K562 (cell line): ENCODE measurements at places on chromosomes 7 and 10.

GRCh38 chr7:44072364-44073231 lies 7.2 kb upstream of the PGAM2 start:
- DNase-seq = peak; percentile 82

- DNase-seq = no peak
Measured at GRCh38 chr7:80770061-80770460, 131.6 kb downstream of the CD36 start.

- DNase-seq = peak; percentile 80
Measured at GRCh38 chr7:127588697-127589482, 679 bp downstream of the ARF5 start.

DNA sequence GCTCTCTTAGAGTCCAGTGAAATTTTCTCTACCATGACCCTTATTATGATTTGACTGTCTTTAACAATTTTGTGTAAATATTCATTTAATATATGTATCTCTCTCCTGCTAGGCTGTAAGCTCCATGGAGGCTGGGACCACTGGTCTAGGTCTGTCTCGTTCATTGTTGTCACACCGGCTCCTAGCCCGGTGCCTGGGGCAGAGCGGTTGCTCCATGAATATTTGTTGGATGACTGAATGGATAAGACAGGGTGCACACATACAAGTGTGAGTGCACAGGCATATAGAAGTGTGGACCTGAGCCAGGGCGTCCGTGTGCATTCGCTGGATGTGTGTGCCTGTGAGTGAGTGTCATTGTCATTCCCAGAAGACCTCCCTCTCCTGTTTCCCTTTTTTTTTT lies 20.9 kb upstream of the LBX1 start:
- no peak for DNase-seq

DNA sequence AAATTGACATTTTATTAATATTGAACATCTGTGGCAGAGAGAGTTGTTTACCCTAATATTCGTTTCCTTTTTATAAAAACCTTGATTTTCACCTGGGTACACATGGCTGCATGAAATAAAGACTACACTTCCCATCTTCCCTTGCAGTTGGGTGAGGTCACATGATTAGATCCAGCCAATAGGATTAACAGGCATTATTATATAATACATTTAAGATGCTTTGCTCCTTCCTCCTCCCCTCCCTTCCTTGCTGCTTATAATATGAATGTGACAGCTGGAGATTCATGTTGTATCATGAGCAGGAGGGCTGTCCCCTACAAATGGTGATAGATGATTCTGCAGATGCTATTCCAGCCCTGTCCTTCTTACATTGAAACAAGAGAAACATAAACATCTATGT lies 146.6 kb downstream of the SH2D4B start:
- peak; percentile 82 for DNase-seq

DNA sequence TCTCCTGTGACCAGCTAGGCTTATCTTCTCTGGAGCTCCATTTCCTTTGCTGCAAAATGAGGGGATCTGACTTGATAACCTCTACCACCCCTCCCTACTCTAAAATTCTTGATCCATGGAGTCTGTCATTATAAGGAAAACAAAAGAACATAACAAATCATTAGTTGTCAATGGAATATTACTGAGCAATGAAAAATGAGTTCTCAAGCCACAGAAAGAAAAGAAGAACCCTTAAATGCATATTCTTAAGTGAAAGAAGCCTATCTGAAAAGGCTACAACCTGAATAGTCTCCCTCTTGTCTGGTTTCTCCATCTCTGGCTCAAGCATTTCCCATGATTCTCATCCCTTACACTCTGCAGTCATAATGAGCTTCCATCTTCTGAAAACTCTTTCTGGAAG lies 110.4 kb downstream of the PRKCQ start:
- DNase-seq = no peak

DNA sequence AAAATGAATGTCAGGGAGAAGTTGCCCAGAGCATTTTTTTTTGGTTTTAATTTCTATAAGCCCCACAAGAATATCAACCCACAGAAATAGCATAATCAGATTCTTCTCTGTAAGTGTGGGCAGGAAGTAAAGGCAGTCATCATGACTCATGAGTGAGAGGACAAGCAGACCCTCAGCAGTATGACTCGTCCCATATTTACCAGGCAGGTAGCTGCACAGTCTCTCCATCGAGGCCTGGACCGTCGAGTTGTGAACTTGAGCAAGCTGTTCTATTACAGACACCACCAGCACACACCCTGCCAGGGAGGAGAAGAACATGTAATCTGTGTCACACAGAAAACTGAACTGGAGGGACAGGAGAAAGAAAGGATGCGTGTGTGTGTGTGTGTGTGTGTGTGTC lies 37.8 kb downstream of the AOAH start:
- DNase-seq = no peak

GRCh38 chr7:42236266-42236975 lies 588 bp downstream of the GLI3 start:
- no peak for DNase-seq

DNA sequence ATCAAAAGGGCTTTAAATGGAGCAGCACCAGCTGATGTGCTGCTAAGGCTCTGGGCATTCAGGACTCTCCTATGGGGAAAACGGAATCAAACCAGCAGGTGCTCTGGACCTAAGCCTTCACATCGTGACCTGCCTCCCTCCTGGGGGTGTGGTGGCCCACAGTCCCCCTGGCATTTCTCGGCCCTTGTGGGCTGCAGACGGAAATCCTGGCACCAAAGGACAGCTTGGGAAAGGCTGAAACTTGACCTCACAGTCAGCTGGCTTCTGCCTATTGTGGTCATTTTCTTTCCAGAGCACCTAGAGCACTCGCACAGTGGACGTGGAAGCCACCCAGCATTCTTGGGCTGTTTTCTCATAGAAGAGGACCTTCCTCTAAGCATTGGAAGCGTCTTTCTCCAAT lies 74.8 kb downstream of the TPST1 start:
- no peak for DNase-seq

DNA sequence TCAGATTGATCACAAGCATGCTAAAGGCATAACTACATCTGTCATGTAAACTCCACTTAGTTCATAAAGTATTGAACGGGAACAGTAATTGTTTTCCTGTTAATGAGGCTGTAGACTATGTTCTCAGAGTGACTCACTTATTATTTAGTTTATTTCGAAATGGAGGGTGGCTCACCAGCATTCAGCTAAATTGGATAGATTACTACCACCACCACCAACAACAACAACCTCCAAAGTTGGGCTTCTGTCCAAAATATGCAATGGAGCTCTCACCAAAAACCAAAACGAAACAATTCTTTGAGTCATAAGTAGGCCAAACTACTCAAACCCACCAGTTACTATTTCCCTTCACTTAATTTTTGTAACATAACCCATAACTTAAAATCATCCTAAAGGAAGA lies 127.9 kb upstream of the NRBF2 start:
- no peak for DNase-seq

GRCh38 chr10:10094691-10095090 lies 923.0 kb upstream of the CELF2 start:
- DNase-seq = no peak

DNA sequence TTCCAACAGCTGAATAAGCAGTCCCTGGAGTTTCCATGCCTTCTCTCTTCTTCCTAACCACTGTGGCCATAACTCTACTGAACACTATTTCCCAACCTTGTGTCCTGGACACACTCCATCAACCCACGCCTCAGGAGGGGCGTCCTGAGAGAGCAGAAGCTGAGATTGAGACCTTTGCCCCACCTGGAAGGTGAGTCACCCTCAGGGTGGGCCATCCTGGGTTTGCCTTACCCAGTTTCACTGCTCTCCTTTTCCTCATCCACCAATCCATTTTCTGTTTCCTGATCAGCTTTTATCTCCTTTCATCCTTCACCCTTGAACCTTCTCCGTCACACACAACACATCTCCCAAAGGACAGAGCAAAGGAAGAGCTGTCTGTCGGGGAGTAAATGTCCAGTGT lies 91.4 kb downstream of the TMEM130 start:
- no peak for DNase-seq

GRCh38 chr10:71334221-71334791 lies 15.2 kb downstream of the SLC29A3 start:
- DNase-seq = no peak

DNA sequence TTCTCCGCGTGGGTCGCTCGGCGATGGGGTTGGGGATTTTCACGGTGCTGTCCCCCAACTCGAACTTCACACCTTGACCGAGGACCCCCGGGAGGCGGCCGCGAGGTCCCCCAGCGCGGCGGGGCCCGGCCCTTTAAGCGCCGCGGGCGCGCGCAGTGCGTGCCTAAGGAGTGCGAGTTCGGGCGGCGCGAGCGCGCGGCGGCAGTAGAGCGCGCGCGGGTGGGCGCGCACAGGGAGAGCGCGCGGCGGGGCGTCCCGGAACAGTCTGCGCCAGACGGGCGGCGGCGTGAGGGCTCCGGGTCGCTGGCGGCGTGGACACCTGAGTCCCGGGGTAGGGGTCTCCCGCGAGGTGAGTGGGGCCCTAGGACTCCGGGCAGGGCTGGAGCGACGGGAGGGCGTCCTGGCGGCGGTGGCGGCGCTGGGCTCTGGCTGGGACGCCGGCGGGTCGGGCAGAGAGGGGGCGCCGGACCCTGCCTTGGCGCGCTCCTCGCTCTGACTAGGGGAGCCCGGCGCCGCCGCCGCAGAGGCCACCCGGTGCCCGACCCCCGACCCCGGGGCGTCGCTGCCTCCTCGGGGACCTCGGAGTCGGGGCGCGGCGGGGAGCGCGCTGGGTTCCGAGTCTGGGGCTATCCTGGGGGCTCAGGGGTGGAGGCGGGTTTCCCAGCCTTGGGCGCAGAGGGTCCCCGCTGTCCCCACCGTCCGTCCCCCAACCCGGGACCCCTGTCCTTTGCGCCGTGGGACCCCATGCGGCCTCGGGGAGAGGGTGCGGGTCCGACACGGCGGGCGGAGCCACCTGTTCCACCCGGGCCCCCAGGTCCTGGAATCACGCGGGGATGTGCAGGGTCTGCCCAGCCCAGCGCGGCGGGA lies at the start of gene PROSER2:
TSS of gene PROSER2 (plus strand) at position 235 of the 867 bp plus-strand sequence. CDS start 28,722 bp downstream, outside the sequence.
- peak; percentile 81 for DNase-seq

DNA sequence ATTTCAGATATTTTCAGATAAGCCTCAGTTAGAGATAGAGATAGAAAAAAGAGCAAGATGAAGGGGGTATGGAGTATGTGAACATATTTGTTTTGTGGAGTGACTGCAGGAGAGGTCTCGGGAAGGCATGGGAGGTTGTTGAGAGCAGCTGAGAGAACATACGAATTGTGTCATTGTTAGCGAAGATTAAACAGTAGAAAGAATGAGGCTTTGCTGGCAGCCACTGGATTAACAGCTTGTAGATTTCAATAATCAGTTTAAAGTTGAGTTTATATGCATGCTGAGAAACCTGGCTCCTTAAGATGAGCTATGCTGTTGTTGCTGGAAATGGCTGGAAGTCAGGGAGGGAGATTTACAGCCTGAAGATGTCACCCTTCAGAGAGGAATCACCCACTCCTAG lies 100.9 kb upstream of the SORCS3 start:
- no peak for DNase-seq

GRCh38 chr7:43769281-43769680 lies 10.8 kb downstream of the BLVRA start:
- DNase-seq = no peak
